ENCODE measurements at places on chromosomes 16 and 17.

GRCh38 chr17:27540318-27541101 is 84.3 kb downstream of the KSR1 start:
- DNase-seq = no peak

GRCh38 chr17:32876417-32877163 is at the start of gene MYO1D:
TSS of gene MYO1D (minus strand) at chr17:32877124. CDS start at chr17:32876872, 252 bp downstream.
- DNase-seq = peak; percentile 87

DNA sequence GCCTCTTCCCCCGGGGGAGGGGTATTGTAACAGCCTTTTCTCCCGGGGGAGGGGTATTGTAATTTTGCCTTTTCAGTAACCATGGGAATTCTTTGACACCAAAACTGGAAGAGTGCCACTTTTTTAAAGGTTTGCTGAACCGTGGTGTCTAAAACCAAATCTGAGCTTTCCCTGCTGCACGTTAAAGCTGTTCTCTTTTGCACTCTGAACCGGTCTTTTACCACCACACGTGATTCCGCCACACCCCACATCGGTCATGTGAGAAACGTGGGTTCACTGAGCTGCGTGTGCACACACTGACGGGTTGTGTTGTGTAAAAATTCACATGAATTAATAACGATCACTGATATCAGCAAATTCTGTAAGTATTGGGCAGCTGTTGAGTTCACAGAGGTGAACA is 9.2 kb upstream of the ACSF3 start:
- DNase-seq = no peak

DNA sequence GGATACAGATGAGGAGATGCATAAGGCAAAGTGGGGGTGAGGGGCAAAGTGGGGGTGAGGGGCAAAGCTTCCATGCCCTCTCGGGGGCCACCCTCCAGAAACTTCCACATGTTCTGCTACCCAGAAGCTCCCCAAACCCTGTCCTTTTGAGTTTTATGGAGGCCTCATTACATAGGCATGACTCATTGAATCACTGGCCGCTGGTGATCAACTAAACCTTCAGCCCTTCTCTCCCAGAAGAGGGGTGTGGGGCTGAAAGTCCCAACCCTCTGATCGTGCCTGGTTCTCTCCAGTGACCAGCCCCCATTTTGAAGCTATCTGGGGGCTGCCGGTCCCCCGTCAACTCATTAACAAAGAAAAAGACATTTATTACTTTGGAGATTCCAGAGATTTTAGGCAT is 27.5 kb downstream of the ITGAE start:
- DNase-seq = no peak

DNA sequence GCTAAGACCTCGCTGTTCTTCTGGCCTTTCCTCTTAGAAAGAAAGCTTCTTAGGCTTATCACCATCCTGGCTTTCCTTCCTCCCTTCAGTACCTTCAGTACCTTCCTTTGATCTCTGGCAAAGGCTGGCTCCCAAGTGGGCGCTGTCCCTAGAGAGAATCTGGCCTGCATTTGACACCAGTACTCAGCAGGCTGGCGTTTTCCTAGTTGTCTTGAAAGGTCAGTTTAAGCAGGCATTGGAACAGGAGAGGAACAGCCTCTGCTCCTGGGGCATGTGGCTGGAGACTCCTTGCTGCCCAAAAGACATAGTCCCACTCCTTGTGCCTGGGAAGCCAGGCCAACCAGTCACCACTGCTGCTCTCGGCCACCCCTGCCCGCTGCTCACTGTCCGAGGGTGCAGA is 34.1 kb downstream of the TMEM238L start:
- no peak for DNase-seq

GRCh38 chr17:44304651-44305050 is 3.8 kb upstream of the RUNDC3A start:
- no peak for DNase-seq

- no peak for DNase-seq
Observed at GRCh38 chr16:59355704-59356103, 621.6 kb upstream of the GOT2 start.

DNA sequence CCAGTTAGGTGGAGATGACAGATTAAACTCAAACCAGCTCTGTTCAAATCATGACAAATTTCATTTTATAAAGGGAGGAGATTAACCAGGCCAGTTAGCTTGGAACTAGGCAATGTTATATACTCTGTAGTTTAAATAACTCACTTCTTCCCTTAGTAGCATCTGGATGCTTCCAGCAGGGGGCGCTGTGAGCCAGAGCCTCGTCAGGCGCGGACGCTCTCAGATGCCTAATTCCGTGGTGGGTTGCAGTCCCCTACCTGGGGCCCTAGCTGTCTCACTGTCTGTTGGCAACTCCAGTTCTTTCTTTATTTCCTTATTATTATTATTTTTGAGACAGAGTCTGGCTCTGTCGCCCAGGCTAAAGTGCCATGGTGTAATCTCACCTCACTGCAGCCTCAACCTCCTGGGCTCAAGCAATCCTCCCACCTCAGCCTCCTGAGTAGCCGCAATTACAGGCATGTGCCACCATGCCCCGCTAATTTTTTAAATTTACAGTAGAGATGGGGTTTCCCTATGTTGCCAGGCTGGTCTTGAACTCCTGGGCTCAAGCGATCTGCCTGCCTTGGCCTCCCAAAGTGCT is 17.3 kb upstream of the WFDC1 start:
- peak; percentile 71 for DNase-seq

DNA sequence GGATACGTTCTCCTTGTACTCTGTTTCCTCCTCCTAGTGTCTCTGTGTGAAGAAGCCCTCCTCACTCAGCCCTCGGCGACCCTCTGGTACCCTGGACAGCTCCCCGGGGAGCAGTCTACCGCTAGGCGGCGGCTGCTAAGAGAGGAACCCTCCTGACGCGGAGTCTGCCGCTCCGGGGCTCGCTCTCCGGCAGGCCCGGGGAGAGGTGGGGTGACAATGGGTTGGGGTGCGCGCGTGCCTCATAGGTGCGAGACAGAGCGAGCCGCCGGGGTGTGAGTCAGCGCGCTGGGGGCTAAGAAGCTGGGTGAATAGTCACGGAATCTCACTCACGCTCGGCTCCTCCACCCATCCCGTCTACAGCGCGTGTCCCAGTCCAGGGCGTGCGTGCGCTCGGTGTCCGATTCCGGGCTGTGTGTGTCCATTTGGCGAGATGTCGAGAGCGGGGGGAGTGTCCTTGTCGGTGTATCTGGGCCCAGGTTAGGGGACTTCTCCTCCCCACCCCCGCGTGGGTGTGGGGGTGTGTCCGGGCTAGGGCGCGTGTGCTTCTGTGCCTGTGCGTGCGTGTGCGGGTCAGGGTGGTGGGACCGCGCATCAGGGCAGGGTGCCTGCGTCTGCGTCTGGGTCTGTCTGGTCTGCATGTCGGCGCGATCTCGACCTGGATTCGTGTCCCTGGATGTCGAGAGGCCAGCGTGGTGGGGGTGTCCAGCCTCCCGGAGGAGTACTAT is 577 bp upstream of the HS3ST2 start:
- DNase-seq = peak; percentile 43

GRCh38 chr16:66910175-66910940 is 8.3 kb downstream of the CDH16 start:
- DNase-seq = no peak

DNA sequence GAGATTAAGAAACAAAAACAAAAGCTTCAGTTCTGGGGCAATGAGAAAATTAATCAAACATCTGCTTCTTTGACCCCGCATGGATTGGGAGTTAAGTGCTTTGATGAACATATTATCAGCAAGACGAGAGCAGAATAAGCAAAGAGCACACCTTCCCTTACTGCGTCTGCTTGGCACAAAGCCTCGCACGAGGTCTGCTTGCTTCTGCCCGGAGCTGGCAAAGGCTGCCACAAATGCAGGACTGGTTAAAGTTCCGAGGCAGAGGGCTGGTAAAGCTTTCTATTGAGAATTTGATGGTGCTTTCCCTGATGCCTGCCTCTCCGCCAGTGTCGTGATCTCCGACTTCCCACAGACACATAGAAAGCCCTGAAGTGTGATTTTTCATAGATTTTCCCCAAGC is 17.0 kb downstream of the VAT1L start:
- no peak for DNase-seq

- DNase-seq = no peak
Observed at GRCh38 chr17:8609910-8610309, 20.6 kb downstream of the MYH10 start.

DNA sequence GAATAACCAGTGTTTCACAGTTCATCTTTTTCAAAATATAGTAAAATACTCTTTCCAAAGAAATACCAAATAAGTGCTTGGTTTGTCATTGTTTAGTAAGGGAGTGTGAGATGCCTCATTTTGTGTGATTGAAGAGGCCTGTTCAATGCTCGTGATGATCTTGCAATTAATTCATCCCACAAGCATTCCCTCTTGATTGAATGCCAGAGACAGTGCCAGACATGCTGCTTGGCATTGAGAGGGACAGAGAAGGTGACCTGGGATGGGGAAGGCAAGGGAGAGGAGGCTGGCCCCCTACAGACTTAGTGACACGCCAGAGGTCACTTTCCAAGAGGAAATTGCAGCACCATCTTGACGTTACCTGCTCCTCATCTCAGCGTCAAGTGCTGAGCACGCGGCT is 49.3 kb downstream of the CLEC16A start:
- DNase-seq = no peak

DNA sequence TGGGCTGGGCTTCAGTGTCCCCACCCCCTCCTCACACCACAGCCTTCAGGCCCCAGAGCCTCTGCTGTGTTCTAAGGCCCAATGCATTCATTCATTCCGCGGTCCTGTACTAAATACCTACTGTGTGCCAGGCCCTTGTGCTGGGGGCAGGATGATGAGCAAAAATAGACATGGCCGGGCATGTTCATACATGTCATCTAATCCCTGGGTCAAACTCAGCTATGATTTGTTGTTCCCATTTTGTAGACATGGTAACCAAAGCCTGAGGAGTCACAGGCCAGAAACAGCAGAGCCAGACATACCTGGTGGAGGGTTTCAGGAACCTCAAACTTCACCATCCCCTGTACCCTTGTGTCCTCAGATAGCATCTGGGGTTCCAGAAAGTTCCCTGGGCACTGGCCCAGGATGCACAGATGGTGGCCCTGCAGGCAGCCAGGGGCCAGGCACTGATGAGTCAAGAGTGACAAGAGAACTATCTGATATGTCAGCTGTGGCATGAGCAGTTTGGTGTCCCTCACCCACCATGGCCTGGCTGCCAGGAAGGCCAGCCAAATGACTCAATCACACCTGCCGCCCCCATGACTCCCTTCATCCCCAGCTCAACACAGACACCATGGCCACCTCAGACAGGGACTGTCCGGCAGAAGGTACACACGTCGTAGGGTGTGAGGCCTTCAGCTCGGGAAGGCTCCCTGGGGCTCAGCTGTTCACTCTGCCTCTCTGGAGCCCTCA is 2.7 kb upstream of the RRAD start:
- no peak for DNase-seq

DNA sequence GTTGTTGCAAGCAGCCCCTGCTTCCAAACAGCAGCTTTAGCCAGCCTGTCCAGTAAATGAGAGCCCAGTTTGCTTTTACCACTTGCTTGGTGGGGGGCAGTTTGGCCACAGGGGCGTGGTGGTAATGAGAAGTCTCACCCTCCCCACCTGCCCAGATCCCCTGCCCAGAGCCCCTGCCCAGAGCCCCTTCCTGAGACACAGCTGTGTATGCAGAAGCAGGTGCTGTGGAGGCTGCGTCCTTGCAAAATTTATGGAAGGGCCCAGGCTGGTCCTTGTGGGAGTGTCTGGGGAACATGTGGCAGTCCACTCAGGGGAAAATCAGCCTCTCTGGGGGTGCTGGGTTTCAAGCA is 27.6 kb upstream of the LGALS9 start:
- DNase-seq = no peak

- no peak for DNase-seq
Observed at GRCh38 chr17:75442168-75443103, 14.0 kb upstream of the TMEM94 start.

GRCh38 chr17:7940034-7940433 is 8.0 kb downstream of the CNTROB start:
- no peak for DNase-seq

DNA sequence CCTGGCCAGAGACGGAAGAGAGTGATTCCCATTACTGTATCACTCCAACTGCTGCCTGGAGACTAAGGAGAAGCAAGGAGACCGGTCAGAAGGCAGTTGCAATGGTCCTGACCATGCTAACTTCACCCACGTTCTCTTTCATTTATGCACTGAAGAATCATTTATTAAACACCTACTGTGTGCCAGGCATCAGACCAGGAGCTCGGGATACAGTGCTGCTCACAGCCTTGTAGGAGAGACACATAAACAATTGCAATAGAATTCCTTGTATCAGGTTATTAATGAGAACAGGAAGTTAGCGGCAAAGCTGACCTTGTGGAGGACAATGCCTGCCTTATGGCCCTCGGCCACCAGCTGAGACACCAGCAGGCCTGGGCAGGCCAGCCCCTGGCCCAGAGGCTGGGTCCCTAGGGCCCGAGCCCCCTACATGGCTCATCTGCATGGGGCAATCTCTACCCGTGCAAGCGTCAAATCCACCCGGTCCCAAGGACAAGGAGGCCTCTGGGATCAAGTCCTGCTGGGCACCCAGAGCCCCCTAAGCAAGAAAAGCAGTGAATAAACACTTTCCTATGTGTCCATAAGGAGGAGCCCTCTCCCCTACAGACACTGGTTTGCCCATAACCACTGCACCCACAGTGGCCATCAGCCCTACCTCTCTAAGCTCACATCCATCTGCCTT is 8.6 kb upstream of the ENPP7 start:
- DNase-seq = no peak

DNA sequence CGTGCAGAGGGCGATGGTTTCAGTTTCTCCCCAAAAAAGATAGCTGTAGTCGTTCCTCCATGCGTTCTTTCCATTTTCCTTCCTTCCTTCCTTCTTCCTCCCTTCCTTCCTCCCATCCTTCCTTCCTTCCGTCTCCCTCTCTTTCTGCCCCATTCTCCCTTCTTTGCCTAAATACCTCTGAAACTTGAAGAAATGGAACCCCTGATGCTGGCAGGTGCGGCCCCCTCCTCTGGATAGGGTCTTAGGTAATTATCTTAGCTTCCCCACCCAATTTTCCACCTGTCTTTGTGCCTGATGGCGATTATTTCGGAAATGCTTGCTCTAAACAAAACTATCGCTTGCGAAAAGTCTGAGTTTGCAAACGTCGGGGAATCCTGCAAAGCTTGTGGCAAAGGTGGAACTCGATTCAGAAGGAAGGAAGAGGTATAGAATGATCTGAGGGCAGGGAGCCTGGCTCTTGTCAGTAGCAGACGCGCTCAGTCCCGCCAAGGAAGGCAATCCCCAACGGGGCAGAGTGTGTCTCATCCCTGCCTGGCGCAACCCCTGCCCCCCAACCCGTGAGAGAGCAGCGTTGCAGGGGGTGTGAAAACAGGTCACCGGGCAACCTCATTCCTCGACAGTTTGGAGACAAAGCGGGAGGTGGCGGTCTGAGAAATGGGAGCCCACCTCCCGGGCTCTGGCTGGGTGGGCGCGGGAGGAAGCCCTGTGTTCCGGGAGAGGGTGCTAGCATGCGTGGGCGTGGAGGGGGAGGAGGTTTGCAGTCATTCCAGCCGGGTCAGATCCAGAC is 2.9 kb upstream of the CBX8 start:
- DNase-seq = no peak

- no peak for DNase-seq
Observed at GRCh38 chr16:49800441-49800840, 55.5 kb downstream of the ZNF423 start.

GRCh38 chr17:79985943-79986391 is 49.7 kb downstream of the TBC1D16 start:
- DNase-seq = no peak

- DNase-seq = no peak
Observed at GRCh38 chr17:70709596-70709995, 540.3 kb downstream of the KCNJ2 start.
